Activated T-cell treated with anti-CD3 and anti-CD28 coated beads, Interleukin-2, amount 50 U/mL, for 48 hours (primary cell): ENCODE measurements at places on chromosomes 16 and 17.
A peak's percentile ranks its signal among the peaks of the same experiment; 100 is the strongest.

DNA sequence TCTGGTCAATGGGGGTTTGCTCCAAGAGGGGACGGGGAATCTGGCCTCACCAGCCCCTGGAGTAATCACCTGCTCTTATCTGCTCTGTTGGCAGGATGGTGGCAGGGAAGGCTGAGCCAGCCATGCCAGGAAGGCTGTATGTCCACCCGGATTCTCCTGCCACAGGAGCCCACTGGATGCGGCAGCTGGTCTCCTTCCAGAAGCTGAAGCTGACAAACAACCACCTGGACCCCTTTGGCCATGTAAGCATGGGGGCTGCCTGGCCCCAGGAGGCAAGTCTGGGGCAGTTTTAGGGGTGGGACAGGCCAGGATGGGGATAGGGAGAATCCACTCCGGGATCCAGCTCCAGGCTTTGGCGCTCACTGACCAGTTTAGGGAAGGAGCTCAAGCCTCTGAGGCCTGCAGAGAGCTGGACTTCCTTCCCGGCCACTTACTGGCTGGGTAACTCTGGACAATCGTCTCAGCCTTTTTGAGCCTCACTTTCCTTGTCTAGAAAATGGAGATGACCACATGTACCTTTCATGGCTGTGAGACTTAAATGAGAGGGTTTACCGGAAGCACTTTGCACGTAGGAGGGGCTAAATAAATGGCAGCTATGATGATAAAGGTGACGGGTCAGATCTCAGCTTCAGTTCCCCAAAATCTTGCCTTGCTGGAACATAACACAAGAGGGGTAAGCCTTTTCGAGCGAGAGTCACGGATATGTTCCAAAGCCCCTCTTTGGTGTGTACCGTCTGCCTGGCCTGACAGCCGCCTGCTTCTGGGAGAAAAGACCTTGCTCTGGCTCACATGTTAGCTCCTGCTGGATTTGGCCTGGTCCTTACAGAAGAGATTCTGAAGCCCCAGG, 15.4 kb downstream of the TBX4 start:
- no peak for DNase-seq

DNA sequence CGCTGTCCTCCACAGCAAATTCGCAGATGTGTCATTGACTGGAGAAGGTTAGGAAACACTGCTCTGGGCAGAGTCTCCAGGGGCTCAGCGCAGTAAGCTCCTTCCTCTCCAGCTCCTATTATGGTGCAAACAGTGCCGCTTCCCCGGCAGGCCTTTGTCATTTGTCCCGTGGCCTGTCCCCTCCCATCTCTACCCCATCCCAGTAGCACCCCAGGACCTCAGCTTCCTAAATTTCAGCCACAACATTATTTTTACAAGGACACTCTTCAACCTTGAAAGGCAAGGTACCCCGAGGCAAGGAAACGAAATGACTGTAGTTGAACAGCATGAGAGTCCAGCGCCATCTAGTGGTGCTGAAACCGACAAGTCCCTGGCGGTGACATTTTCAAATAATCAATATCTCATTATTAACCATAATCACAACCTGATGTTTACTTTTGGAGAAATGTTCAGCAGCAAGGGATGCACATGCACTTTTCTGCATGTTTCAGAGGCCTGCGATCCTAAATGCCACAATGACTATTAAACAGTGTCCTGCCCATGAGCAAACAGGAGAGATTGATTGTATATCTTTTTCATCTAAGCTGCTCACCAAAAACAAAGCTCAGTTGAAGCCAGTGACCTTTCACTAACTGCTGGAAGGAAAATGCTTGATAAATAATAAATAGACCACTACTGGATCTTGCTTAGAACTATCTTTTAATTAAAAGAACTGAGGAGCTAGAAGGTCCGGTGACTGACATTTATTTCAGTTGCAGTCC, 16.5 kb downstream of the MRPS23 start:
- peak; percentile 76 for DNase-seq

DNA sequence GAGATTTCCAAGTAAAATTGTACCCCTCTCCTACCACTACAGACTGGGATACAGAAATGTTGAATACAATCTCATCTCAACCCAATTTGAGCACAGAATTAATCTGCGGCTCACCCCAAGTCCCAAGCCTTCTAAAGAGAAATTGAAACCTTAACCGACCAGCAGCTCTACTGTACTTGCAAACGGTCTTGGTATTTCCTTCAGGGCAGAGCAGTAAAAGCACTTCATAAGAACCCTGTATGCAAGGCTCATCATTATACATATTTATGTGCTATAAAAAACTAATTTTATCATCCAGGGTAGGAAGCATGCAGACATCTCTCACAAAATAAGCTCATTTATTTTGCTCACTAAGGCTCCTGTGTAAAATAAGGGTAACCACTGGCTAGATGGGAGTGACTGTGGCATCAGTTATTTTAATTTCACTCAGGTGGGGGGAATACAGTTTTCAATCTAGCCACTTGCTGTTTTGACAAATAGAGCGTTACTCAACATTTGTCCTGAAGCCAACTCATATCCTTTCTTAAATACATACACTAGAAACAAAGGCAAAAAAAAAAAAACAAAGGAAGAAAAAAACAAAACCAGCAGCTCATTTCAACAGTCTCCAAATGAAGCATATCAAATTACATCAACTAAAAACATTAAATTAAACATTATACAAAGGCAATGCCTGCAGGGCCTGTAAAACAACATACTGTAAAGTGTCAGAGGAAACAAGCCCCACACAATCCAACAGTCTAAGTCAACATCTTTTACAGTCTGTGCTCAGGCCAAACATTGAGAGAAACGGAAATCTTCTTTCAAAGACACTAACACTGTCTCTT, 65.0 kb downstream of the PARN start:
- no peak for DNase-seq

GRCh38 chr17:1989135-1989534, 36.0 kb downstream of the RTN4RL1 start:
- DNase-seq, result no peak

DNA sequence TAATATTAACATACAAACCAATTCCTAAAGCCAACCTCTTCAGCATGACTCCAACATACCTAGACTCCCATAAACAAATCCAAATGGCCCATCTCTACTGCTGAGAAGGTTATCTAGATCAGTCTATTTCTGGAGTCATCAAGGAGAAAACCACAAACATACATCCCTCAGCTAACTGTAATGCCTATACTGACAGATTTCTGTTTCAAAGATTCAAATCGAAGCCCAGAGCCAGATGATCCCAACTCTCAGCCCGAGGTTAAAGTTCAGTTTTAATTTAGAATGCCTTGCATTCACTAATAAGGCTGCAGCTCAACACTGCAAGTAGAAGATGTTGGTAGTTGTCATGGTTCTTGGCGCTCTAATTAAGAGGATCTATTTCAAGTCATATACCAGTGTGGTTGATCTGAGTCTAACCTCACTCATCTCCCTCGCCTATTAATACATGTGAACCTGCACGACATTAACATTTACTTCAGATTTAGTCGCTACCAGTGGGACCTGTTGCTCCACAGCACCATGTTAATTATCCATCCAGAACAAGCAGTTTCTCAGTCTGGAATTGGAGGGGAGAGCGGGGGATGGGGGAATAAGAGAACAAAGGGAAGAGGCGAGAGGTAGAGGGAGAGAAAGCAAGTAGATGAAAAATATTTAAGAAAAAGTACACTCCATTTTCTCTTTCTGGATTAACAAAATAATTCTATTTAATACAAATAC, 15.4 kb downstream of the PHF12 start:
- no peak for DNase-seq

DNA sequence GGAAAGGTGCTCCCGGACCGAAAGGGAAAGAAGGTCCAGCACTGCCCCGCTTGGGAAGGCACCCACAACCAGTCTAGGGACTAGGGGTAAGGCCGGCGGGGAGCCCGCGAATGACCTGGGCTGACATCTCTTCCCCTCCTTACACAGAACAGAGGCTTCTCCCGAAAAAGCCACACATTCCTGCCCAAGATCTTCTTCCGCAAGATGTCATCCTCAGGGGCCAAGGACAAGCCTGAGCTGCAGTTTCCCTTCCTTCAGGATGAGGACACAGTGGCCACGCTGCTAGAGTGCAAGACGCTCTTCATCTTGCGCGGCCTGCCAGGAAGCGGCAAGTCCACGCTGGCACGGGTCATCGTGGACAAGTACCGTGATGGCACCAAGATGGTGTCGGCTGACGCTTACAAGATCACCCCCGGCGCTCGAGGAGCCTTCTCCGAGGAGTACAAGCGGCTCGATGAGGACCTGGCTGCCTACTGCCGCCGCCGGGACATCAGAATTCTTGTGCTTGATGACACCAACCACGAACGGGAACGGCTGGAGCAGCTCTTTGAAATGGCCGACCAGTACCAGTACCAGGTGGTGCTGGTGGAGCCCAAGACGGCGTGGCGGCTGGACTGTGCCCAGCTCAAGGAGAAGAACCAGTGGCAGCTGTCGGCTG, 1.5 kb downstream of the CNP start:
- no peak for DNase-seq

- no peak for DNase-seq
Observed at GRCh38 chr17:80871341-80871740, 120.3 kb upstream of the CHMP6 start.

- DNase-seq, result peak; percentile 76
Observed at GRCh38 chr16:84718-85406, 6.8 kb downstream of the MPG start.

GRCh38 chr17:19381361-19381740, 3.1 kb downstream of the MAPK7 start:
- DNase-seq, result no peak

- DNase-seq, result no peak
Observed at GRCh38 chr17:72631568-72631948, 460.9 kb downstream of the SLC39A11 start.

DNA sequence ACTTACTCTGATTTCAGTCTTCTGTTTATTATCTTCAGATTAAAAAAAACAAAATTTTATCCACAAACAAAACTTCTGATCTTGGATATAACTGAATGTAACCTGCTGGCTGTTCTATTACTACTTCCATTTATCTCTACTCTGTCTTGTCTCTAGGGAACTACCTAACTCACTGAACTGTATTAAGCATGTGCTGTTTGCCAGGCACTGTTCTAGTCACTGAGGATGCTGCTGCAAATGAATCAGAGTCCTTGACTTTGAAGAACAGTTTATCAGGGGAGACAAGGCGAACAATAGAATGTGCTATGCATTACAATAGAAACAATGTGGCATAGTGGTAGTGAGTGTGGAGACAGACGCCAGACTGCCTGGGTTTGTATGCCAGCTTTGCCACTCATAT, 2.3 kb upstream of the ANKRD40 start:
- no peak for DNase-seq

DNA sequence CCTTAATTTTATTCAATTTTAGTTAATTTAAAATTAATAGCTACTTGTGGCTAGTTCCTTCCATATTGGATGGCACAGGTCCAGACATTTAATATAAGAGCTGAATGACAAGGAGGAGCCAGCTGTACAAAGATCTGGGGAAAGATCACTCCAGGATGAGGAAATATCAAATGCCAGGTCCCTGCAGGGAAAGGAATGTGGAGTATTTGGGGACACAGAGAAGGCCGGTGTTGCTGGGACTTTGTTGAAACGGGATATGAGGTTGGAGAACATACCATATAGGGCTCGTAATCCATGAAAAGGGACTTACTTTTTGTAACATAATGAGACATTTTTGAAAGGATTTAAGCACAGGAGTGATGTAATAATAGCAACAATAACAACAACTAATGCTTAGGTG, 426.8 kb downstream of the HS3ST4 start:
- DNase-seq, result no peak

GRCh38 chr17:5913641-5914040, 156.5 kb upstream of the WSCD1 start:
- DNase-seq, result no peak

DNA sequence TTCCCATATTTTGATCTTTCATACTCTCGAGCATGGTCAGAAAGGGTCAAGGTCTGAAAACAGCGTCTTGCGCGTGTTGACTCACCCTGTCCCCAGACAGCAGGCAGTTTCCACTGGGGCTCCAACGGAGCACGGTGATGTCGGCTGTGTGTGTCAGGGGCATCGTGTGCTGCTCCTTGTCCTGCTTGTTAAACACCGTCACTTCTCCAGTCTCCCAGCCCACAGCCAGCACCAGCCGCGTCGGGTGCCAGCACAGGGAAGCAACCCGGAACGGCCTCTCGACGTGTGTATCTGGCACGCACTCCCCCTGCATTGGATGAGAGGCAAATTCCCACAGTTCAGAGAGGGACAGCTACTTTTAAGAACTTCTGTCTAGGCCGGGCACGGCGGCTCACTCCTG, 9.6 kb downstream of the IFT140 start:
- no peak for DNase-seq

- no peak for DNase-seq
Observed at GRCh38 chr16:10617662-10618420, 37.4 kb upstream of the EMP2 start.

- no peak for DNase-seq
Observed at GRCh38 chr17:8500609-8501008, 64.9 kb downstream of the NDEL1 start.

DNA sequence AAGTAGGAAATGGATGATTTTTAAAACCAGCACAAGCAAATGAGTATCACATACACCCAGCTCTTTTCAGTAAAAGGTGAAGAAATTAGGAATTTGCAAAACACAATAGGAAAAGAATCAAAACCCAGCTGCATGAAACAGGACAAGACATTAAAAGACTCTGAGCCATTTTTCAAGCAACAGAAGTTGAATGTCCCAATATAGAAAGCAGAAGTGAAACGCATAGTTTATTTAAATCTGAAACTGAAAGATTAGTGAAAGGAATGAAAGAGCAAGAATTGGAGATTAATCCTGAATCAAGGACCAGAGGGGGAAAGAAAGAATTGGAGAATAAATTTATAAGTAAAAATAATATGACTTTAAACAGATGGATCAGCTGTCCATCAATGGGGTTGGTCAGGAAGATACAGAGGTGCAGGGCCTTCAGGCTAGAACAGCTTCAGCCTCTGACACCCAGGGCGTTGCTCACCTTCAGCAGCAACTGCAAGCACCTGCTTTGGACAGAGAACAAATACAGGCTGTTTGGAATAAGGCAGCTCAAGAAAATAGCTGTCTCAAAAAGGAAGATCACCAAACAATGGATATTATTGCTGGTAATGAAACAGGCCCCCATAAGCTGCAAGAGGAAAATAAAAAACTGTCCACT, 3.9 kb upstream of the ARHGAP17 start:
- DNase-seq, result no peak

- DNase-seq, result peak; percentile 80
Observed at GRCh38 chr16:84277244-84277823, 17.3 kb upstream of the WFDC1 start.

GRCh38 chr17:79799538-79800324, 2.9 kb upstream of the CBX8 start:
- peak; percentile 41 for DNase-seq

- peak; percentile 59 for DNase-seq
Observed at GRCh38 chr17:80780381-80781198, 211.1 kb upstream of the CHMP6 start.

DNA sequence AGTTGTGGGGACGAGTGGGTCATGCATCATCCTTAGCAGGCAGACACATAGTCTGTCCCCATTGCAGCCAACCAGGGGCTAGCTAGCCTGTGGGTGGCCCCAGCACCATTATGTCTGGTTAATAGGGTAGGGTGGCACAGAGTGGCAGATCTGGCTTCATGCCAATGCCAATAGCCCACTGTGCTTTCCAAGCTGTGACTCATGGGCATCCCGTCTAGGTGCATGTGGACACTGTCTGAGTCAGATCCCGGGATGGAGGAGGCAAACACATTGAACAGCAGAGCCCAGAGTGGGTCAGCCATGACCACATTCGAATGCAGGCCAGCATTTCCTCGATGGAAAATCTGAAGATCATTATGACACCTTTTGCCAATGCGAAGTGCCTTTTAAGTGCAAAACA, 2.5 kb downstream of the HS3ST2 start:
- DNase-seq, result no peak
